Left renal pelvis (tissue), 4 donors: ENCODE measurements at places on chromosomes 13 and 19. TPM values are rescaled to one million over a fixed set of nuclear protein-coding genes. Genes with fewer than 3 reads are reported as not detected.

The ZNF793 gene
- 19.7 TPM for polyA plus RNA-seq

The ZNF177 gene
- polyA plus RNA-seq = 11.1 TPM

The IZUMO4 gene
- 6.8 TPM for polyA plus RNA-seq

The KMT5C gene
- polyA plus RNA-seq = 13.8 TPM

The NFKBIB gene
- 7.4 TPM for polyA plus RNA-seq

The VMAC gene
- polyA plus RNA-seq = 6.4 TPM

The ZNF491 gene
- polyA plus RNA-seq = 3.4 TPM

The ARRDC5 gene
- 0.09 TPM for polyA plus RNA-seq

The FPR2 gene
- 0.11 TPM for polyA plus RNA-seq
